ENCODE measurements at places on chromosomes 12 and 14. TPM values are rescaled to one million over a fixed set of nuclear protein-coding genes. Genes with fewer than 3 reads are reported as not detected.
A peak's percentile ranks its signal among the peaks of the same experiment; 100 is the strongest.

The OR9K2 gene
- total RNA-seq = not detected

The KRT75 gene
- not detected for total RNA-seq

The KRT2 gene
- total RNA-seq = not detected

The DDX55 gene
- 23.0 TPM for total RNA-seq

The SLC11A2 gene
- 63.8 TPM for total RNA-seq

The PLEKHD1 gene
- not detected for total RNA-seq

DNA sequence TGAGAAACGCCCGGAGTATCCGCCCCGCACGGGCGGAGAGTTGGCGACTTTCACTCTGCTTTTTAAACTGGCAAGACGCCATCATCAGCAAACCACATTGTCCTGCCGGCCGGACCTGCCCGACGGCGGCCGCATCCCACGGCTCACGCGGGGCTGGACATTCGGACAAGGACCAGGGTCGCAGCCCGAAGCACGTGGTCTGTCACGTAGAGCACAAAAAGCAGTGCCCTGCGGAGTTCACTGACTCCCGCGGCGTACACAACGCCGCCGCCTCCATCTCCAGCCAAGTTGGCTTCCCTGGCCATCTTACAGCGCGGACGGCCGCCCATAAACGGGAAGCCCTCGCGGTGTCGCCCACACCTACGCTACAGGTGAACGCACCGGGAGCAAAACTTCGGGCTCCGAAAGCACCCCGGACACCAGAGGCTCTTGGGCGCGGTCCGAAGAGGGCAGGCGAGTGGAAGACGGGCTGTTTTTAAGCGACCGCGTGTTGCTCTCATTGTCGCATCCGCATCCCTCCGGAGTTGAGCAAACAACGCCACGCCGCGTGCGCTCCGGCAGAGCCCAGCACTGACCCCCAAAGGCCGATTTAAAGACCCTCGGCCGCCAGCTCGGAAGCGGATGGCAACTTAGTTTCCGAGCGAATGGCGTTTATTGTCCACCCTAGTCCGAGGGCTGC lies 966 bp downstream of the SINHCAF start:
- peak; percentile 64 for DNase-seq

- DNase-seq = no peak
Measured at GRCh38 chr14:93011141-93011529, 88.2 kb downstream of the CHGA start.

DNA sequence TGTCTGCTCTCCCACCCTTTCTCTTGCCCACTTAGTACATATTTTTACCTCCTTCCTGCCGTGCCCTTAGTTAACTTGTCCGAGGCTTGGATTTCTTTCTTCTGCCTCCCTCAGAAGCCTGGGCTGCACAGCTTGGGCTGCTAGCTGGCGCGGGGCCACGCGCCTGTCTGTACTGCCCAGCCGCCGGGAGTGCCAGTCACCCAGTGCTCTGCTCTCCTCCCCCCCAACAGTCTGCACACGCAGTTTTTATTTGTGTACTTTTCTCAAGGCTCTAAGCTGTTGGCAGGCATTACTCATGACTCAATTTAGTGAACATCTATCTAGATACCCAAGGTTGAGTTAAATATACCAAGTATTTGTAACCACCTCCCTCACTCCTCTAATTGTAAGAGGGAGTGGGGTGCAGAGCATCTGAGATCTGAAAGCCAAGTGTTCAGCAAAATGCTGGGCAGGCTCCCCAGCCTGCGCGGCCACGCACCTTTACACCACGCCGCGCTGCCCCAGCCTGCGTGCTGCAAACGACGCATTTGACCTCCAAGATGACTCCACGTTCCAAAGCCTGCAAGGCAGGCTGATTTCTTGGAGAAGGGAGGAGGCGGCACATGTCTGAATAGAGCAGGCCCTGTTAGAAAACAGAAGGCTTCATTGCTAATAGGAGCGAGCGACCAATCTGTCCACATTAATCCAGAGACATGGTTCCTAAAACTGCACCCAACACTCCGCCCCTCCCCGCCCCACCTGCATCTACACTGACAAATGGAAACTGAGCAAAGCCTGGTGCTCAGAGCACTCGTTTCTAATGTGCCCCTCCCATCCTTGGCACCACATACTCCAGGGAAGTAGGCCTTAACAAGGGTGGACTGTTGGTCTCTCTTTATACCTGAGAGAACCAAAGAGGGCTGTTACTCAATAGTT lies 18.2 kb upstream of the CACNA2D4 start:
- peak; percentile 70 for DNase-seq

DNA sequence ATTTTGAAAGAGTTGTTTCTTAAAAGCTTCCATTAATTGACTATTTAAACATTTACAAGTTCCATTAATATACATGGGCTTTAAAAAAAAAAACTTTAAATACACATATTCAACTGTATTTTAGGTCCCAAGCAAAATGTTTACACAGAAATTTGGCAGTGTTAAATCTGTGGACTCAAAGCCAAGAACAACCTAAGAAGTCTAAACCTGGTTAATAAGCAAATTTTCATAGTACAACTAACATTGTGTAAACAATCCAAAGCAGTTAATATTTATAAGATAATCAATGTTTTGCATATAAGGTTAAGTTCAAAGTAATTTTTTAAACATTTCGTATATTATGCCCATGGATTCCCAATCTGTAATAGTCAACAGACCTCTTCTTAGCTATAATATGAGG lies 77.0 kb downstream of the EPS8 start:
- DNase-seq = no peak

DNA sequence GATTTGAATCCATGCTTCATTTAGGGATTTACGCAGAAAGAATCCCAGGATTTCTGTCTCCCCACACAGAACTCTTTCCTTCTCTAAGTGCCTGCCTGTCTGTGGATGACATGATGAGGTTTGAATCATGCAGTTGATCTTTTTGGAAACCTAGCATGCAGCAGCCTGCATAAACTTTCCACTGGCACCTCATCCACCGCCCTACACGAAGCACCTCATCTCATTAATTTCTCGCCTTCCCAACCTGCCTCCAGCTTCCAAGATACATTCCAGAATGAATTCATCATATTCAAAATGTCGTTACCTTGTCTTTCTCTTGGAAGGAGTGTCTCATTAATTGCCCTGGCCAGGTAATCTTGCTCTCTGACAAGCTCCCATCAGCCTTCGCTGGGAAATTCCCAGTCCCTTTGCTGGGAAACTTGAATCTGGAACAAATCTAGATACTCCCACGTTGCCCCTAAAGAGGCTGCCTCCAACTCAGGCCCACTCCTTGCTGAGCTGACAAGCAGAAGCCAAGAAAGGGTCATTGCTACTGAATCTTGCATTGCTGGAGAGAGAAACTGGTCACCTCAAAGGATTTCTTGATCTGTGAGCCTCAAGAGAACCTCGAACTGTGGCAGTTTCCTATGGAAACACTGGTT lies 48.2 kb downstream of the SERPINA3 start:
- no peak for DNase-seq

DNA sequence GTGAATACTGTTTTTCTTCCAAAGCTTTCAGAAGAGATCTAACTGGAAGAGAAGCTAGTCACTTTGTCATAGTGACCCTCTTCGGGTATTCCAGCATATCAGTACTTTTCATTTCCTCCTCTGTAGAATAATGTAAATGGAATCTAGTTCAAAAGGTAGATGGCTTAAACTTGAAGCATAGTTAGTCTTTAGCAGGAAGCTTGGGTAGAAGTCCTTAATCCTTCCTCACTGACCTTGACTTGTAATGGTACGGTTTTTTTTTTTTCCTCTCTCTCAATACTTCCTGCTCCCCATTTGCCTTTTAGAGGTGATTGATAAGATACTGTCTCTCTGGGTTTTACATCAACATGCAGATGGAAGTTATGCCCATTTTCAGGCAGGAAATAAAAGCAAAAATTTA lies 1.7 kb downstream of the FBXO34 start:
- no peak for DNase-seq

- DNase-seq = peak; percentile 7
Measured at GRCh38 chr14:80003138-80003537, 208.2 kb downstream of the DIO2 start.

DNA sequence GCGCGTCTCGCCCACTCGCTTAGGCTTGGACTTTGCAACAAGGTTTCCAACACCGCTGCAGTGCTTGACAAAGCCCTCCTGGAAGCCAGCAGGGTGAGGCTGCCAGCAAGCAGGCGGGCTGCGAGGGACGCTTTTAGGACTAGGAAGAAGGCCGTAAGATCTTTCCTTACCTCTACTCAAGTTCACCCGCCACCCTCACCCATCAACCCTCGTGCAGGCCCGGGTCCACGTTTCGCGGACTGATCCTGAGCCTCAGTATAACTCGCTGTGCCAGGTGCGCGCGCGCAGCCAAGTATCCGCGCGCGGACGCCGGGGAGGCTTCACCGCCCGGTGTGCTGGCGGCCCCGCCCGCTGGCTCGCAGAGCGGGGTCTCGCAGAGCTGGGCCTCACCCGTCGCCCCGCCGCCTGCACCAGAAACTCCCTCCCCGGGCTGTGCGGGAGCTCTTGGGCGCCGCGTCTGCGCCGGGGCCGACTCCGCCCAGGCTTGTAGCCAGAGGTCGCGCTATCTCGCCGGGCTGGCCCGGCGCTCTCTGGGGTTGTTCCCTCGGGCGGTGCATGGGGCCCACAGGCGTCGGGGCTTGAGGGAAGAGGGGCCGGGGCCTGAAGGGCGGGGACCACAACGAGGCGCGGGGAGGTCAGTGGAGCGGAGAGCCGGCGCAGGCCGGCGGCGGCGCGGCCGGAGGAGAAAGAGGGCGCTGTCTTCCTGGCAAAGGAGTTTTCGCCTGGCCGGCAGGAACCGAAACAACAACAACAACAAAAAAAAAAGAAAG lies 7.6 kb upstream of the SIX1 start:
- DNase-seq = peak; percentile 68

- DNase-seq = no peak
Measured at GRCh38 chr12:106634206-106634605, 51.4 kb downstream of the RFX4 start.

DNA sequence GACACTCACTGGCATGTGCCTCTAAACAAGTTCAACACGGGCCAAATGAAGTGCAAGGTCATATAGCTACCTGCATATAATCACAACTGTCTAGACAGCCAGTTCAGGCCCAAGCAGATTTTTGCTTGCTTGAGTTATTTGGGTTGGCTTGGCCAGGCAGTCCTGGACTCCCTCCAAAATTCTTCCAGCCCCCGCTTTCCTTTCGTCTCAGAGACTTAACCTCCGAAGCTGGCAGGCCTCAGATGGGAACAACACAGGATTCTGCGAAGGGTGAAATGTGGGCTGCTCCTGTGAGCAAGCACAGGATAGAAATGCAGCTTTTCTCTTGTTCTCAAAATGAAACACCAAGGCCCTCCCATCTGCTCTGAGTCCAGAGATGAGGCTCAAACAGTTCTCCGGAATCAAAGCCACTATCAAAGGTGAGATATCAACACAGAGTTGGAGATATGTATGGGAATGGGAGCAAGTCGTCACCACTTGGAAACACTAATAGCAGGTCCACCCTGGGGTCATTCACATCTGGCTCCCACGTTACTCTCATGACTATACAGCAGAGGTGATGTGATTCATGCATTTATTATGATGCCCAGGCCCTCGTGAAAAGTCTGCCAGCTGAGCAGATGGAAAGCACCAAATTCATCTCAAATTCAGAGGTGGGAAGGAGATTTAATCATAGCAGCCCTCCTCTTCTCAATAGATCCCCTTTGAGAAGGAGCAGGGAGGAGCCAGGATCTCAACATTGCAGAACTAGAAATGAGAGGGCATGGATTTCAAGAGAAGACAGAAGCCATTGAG lies 389.8 kb downstream of the NUAK1 start:
- peak; percentile 12 for DNase-seq

DNA sequence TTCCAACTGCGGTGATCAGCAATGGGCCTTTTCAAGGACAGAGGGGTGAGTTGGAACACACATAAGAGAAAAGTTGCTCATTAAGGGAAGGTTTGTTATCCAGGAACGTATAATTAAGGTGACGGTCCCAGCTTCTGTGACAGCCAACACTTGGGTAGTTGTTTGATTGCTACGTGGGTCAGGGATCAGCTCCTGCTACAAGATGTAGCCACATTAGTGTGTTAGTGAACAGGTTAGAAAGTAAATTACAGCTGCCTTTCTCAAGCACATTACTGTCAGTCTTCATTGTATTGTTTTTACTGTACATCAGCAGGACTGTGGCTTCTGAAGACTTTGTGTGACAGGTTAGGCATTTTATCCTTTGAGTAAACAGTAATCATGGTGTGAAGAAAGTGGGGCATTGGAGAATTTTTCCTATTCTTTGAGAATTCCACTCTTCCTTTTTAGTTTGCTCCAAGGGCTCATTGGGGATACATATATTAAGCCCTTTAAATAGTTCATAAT lies 230.5 kb downstream of the EGLN3 start:
- DNase-seq = no peak

DNA sequence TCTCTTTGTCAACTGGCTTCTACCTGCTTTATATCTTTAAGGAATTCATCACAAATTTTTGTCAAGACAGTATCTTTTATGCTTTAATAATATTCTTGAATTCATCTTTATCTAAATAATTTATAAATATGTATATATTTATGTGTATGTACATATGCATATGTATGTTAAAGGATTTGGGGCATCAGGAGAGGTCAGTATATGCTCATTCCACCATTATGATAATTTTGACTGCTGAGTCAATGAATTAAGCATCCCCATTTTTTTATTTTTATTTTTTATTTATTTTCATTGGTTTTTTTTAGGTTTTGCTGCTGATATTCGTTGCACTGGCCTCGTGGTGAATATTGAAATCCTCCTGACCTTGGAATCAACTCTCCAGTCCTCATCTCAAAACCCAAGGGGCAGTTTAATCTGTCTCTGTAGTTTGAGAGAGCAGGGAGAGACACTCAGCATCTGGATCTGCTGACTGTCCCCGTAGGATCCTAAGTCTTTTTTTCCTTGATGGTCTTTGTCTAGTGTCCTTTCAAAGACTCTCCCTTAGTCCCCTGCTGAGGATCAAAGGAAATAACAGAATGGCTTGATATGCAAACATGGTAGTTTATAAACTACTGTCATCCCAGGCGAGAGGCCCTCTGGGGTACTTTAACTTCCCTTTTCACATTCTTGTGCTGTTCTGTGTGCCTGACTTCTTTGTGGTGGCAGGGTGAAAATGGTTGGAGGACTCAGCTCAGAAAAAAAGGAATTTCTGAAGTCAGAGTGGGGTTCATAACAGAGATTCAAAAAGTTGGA lies 218.7 kb downstream of the DIO2 start:
- no peak for DNase-seq

DNA sequence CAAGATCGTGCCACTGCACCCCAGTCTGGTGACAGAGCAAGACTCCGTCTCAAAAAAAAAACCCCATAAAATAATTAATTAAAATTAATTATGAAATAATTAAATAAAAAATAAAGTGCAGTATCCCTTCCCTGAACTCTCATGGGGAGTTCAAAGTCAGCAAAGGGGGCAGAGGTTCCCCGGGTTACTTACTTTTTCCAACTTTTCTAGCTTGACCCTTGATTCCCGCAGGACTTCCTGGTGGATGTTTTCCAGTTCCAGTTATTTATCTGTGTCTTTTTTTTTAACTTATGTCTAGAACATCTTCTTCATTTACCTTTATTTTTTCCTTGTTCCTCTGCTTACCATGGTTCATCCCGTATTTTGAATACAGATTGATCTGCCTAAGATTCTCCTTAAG lies 197.4 kb downstream of the EPS8 start:
- DNase-seq = no peak

GRCh38 chr14:44505588-44505987 lies 1.5 kb downstream of the FSCB start:
- peak; percentile 6 for DNase-seq

All from hepatocyte (in vitro differentiated cells).